ENCODE measurements at places on chromosomes 16 and 17.

- DNase-seq, result no peak
Measured at GRCh38 chr17:7838090-7839075, 4.4 kb downstream of the KDM6B start.

DNA sequence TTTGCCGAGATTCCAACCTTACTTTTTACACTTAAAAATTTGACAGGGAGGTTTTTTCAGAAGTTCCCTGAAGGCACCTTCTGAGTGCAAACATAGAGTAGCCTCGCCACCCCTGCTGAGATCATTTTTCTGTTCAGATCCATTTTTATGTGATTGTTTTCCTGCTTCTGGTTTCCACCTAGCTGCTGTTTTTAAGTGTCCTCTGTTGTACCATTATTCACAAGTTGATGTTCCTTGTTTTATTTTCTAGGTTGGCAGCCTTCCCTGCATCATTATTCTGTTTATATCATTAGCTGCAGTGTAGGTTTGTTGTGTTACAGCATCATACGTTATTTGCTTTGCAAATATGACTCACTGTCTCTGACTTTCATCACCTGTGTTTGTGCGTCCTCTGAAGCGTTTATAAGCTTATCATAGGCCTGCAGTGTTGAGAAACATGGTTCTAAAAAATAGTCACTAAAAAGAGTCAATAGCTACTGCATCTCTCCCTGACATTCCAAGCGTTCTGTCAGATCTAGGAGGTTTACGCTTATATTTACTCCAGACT is 116.9 kb upstream of the CLEC3A start:
- no peak for DNase-seq

DNA sequence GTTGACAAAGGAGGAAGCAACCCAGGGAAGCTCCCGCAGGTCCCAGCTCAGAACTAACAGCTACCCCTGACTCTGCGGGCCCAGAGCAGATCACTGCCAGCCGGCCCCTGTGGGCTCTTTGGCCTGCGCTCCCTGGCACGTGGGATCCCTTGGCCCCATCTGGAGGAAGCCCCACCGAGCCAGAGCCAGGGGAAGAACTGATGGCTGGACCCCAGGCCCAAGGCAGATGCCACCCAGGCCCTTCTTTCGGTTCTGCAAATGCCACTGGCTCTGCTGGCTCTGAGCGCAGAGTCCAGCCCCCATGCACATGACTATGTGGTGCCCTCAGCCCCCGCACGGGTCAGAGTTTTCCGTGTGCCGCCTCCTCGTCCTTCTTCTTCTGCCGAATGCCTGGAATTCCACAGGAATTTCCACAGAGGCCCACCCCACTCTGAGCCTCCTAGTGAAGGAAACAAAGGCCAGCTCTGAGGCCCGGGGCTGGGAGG is 35.8 kb upstream of the SNN start:
- no peak for DNase-seq

GRCh38 chr17:10803830-10804475 is at the start of gene TMEM238L:
Gene TMEM238L, minus strand, starts transcription at chr17:10804099. Its CDS starts 136 bp downstream, at chr17:10803963.
- DNase-seq, result no peak

DNA sequence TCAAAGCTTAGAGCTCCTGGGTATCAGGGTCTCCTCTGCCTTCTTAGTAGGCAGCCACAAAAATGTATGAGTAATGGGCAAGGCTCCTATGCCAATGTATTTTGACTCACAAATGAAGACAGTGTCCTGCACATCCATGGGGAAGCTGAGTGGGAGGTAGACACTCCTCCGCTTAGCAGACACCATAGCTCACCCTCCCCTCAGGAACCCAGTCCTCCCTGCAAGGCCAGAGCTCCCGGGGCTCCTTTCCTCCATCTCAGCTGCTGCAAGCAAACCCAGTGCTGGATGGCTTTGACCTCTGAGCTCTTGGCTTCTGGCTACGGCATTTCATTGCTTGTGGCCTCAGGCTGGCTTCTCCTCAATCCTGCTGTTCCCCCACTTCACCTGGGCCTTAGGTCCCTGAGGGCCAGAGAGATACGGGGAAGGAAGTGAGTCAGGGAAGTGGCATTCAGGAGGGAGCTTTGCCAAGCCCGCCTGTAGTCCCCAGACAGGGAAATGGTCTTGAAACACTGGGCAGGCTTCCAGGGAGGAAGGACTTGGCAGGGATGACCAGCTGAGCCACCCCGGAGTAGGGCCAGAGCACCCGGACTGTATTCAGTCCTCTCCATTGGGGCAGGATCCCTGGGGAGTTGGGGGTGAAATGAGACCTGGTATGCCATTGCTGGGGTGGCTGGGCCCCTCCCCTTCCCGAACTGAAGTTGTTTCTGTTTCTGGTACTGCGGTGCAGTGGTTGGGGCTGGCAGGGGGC is 4.5 kb downstream of the ABCC3 start:
- DNase-seq, result peak; percentile 99

DNA sequence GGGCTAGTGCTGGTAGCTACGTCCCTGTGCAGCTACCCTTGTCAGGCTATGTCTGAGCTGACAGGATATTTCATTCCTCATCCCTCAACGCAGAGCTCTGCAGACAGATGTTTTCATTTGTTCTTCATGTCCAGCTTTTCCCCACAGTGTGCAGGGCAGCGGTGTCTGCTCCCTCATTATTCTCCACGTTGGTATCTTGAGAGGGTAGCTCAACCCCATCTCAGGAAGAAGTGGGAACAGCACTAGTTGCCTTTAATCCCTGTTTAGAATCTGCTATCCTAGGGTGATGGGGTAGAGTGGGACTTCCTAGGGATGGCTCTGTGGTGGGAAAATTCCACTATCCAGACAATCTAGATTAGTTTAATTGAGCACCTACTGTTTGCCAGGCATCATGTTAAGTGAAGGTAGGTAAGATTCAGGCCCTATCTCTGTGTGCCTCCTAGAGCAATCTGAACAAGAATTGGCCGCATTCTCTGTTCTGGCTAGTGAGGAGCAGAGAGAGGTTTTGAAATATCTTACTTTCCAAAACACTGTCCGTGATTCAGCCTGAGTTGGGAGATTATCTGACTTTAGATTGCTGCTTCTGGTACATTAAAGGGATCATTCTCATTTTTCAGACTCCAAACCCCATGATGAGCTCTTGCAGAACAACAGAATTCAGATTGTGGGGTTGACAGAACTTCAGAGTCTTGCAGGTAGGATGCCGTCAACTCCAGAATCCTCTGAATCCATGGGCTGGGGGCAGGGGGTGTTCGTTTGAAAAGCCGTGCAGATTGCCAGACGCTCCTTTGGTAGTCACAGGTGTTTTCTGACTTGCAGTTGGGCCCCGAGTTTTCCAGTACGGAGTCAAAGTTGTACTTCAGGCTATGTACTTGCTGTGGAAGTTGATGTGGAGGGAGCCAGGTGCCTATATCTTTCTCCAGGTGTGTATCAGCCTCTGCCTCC is 963 bp downstream of the ALG1 start:
- no peak for DNase-seq

- DNase-seq, result no peak
Measured at GRCh38 chr17:17067257-17067656, 25.0 kb downstream of the MPRIP start.

DNA sequence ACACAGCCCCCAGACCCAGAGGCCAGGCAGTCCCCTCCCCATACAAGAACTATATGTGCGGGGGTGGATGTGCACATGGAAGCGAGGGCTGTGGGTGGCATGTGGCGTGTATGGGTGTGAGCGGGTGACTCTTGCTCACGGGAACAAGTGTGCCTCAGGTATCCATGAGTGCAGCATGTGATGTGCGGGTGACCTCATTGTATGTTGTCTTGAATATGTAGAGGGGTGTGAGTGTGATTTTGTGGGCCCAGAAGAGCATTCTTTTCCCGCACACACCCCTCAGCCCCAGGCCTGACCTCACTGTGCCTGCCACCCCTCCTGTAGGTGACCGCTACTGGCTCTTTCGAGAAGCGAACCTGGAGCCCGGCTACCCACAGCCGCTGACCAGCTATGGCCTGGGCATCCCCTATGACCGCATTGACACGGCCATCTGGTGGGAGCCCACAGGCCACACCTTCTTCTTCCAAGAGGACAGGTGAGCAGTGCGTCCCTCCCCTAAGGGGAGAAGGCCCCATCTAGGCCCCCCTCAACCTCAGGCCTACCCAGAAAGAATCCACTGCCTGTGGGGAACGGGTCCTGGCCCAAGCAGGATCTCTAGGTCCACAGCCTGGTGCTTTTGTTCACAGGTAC is 17.4 kb downstream of the MMP15 start:
- no peak for DNase-seq

- DNase-seq, result no peak
Measured at GRCh38 chr16:30665155-30665829, 7.1 kb downstream of the FBRS start.

GRCh38 chr17:6453279-6454024 is 9.2 kb downstream of the PIMREG start:
- no peak for DNase-seq

DNA sequence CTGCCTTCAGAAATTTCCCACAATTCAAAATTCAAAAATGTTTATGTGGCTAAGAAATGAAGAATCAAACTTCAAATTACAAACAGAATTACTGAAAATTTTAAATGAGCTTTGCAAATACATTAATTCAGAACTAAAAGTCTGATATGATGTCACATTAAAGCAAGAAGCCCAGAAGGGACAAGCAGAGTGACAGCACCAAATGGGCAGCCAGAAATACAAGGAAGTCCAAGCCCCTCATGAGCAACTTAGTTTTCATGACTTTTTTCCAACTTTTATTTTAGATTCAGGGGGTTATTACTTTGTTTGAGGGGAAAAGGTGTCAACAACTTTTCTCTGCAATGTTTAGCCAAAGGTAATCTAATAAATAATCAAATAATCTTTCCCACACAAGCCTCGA is 21.5 kb downstream of the UBE2G1 start:
- DNase-seq, result no peak

- DNase-seq, result no peak
Measured at GRCh38 chr16:14958970-14959369, 15.9 kb upstream of the PDXDC1 start.

GRCh38 chr16:88785106-88785924 is at the start of gene PIEZO1:
Gene PIEZO1, minus strand, starts transcription at chr16:88785220. Its CDS starts 256 bp downstream, at chr16:88784964.
- no peak for DNase-seq

DNA sequence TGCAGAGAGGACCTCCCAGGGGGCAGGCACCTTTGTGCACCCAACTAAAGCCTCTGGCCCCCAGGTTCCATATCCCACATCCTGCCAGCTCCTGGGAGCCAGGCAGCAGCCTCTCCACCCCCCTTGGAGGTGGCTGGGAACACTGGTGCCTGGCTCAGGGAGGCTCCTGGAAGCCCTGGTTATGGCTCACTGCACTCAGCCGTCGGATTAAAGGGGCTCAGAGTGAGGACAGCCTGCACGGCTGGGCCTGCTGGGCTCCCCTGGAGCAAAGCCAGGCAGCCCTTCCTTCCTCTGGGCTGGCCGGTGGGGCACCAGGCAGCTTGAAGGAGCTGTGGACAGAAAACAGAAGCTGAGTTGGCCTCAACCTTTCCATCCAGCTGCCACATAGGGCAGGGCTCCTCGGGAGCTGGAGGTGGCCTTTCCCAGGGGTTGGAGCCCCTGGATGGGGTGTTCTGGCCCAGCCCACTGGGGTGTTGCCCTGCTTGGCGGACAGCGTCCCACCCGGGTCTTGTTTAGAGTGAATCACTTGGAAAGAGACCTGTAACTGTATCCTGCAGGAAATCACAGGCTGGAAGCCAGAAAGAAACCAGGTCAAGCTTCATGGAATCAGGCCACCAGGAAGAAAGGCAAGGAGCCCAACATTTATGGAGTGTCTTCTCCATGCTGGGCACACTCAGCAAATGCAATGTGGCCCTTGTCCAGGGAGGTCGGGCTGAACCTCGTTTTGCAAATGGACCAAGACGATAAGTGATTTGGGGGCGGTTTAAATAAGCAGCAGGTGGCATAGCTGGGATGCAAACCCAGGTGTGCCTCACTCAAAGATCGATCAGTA is 253.3 kb downstream of the SOX9 start:
- DNase-seq, result no peak

DNA sequence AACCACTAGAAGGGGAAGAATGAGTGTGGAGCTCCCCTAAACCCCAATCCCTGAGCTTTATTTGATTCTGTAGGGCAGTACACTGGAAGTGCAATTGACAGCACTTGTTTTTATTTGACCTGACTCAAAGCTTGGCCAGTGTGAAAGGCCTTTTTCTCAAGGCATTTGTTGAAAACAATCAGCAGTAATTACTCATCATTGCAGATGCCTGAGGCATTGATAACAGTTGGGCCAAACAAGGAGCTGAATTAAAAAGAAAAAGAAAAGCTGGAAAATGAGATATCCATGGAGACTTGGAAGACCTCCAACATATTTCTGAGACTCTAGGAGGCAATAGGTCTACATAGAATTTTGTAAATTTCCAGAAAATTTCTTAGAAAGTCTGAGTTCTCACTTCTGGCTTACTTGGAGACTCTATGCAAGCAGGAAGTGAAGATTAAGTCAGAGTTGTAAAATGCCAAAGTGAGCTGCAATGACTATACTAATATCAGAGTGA is 200.8 kb upstream of the KCNJ16 start:
- DNase-seq, result peak; percentile 84

GRCh38 chr16:58196898-58197313 is 1.0 kb downstream of the CSNK2A2 start:
- DNase-seq, result no peak

GRCh38 chr16:79121906-79122305 is 478.6 kb downstream of the MAF start:
- no peak for DNase-seq

GRCh38 chr17:45043813-45044540 is 7.5 kb downstream of the DCAKD start:
- no peak for DNase-seq

DNA sequence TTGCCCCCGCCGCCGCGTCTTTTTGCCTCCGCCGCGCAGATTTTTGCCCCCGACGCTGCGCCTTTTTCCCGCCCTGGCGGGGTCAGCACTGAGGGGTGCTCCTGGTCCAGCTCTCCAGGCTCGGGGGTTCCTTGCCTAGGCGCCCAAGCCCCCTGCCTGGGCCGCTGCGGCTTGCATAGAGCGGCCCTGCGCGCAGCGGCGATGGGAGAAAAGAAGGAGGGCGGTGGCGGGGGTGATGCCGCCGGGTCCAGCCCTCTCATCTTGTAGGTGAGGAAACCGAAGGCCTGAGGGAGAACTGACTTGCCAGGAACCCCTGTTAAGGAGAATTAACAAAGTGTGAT is 330.8 kb upstream of the WSB1 start:
- DNase-seq, result no peak

DNA sequence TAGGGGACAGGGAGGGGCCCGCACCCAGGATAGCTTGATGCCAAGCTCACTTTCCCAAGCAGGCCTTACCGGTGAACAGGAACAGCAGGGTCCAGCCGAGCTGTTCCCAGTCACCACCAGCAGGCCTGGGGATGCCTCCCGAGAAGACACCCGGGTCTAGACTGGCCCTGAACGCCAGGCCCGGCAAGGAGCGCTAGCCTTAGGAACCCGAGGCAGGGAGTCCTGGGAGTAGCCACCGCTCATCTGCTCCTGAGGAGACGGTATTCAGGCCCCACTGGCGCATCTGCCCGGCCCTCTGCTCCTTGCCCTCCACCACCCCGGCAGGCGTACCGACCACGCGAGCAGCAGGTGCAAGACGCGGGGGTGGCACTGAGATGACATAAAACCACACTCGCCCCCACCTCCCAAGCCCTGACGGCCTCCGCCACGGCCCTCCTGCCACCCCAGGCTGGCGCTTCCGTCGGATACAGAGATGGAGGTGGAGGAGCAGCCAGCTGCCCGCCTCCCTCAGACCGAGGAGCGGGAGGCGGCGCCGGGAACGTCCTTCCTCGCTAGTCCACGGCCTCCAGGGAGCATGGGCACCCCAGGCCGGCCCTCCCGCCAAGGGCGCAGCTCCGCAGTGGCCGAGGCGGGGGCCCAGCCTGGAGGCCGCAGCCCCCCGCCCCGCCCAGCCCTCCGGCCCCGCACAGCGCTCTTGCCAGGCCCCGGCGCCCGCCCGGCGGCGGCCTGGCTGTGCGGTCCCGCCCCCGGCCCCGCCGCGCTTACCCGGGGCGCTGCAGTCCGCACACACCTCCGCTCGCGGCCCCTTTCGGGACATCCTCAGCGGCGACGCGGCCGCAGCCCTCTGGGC is 661 bp downstream of the GIT1 start:
- DNase-seq, result no peak

- DNase-seq, result no peak
Measured at GRCh38 chr16:69936252-69936651, 14.9 kb upstream of the CLEC18A start.

Measured in HS-5 (cell line).